ENCODE measurements at places on chromosomes 5 and 9. TPM values are rescaled to one million over a fixed set of nuclear protein-coding genes. Genes with fewer than 3 reads are reported as not detected.
A peak's percentile ranks its signal among the peaks of the same experiment; 100 is the strongest.

- H3K27ac ChIP-seq: peak overlapping the region; percentile 92
- H3K36me3 ChIP-seq: peaks cover 6% of the 10 kb centered on the region
- no peaks in the 10 kb centered on the region for H3K27me3 ChIP-seq
- H3K4me1 ChIP-seq: peaks cover 63% of the 10 kb centered on the region
- H3K4me3 ChIP-seq: no peak overlapping the region
These were observed 2.3 kb upstream of the TNIP1 start for GRCh38 chr5:151083081-151083676.

- H3K27me3 ChIP-seq: no peaks in the 10 kb centered on the region
- no peak overlapping the region for H3K27ac ChIP-seq
- H3K36me3 ChIP-seq: no peaks in the 10 kb centered on the region
- H3K4me3 ChIP-seq: no peak overlapping the region
These were observed 46.8 kb upstream of the PLPP6 start for GRCh38 chr9:4615251-4615650.

GRCh38 chr5:145345511-145346287 lies 489.4 kb downstream of the PRELID2 start:
- DNase-seq: peak; percentile 8
- no peaks in the 10 kb centered on the region for H3K36me3 ChIP-seq
- H3K27me3 ChIP-seq: no peaks in the 10 kb centered on the region
- H3K4me1 ChIP-seq: no peaks in the 10 kb centered on the region
- H3K4me3 ChIP-seq: no peak overlapping the region
- H3K27ac ChIP-seq: no peak overlapping the region

- no peaks in the 10 kb centered on the region for H3K27me3 ChIP-seq
- no peaks in the 10 kb centered on the region for H3K36me3 ChIP-seq
- DNase-seq: peak; percentile 65
- peaks cover 59% of the 10 kb centered on the region for H3K4me1 ChIP-seq
- no peak overlapping the region for H3K4me3 ChIP-seq
- peak overlapping the region; percentile 99 for H3K27ac ChIP-seq
These were observed 262.1 kb upstream of the KLF4 start for GRCh38 chr9:107751567-107752210.

- no peak for DNase-seq
- H3K27ac ChIP-seq: no peak overlapping the region
- no peaks in the 10 kb centered on the region for H3K4me1 ChIP-seq
- no peaks in the 10 kb centered on the region for H3K36me3 ChIP-seq
- peaks cover 62% of the 10 kb centered on the region for H3K27me3 ChIP-seq
These were observed 124.5 kb downstream of the PDZD2 start for GRCh38 chr5:31763424-31763823.

- H3K27ac ChIP-seq: no peak overlapping the region
- no peak for DNase-seq
- H3K4me1 ChIP-seq: no peaks in the 10 kb centered on the region
These were observed 4.8 kb upstream of the HAND1 start for GRCh38 chr5:154482528-154483449.

DNA sequence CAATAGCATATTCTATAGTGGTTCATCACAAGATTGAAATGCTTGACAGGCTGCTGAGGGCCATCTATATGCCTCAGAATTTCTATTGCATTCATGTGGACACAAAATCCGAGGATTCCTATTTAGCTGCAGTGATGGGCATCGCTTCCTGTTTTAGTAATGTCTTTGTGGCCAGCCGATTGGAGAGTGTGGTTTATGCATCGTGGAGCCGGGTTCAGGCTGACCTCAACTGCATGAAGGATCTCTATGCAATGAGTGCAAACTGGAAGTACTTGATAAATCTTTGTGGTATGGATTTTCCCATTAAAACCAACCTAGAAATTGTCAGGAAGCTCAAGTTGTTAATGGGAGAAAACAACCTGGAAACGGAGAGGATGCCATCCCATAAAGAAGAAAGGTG lies 43.8 kb downstream of the GCNT1 start:
- DNase-seq: no peak
- no peak overlapping the region for H3K4me3 ChIP-seq
- no peaks in the 10 kb centered on the region for H3K4me1 ChIP-seq
- peaks cover 6% of the 10 kb centered on the region for H3K27me3 ChIP-seq
- H3K36me3 ChIP-seq: no peaks in the 10 kb centered on the region

DNA sequence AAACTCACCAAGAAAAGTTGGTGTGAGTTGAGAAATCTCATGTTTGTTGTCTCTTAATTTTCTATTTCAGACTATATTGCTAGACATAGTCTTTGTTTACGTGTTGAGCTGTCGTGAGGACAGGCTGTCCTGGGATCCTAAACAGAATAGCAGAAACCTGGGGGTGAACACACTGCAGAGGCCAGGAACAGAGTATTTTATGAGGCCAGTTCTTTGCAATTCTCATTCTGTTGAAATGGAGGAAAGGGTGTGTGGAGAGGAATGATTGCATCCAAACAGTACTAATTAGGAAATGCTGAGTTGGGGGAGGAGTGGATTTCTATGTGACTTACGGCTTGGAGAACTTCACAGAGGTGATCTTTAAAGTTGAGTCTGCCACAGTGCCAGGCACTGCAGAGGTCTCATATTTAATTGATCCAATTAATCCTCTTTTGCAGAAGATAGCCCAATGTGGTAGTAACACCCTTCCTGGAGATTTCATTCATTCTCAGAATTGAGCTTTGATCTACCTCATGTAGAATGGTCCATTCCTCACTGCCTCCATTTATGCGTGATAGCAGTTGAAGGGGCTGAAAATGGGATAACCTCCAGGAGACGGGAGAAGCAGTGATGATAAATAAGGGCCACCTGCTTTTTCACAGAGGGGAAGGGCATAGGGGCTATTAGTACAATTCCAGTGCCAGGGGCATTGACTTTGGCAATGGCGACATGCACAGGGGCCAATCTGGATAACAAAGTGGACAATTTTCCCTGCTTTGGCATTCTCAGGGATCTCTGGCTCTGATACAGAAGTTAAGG lies 84.7 kb upstream of the TNFAIP8 start:
- H3K27ac ChIP-seq: peak overlapping the region; percentile 72
- no peak overlapping the region for H3K4me3 ChIP-seq
- H3K4me1 ChIP-seq: peaks cover 63% of the 10 kb centered on the region

DNA sequence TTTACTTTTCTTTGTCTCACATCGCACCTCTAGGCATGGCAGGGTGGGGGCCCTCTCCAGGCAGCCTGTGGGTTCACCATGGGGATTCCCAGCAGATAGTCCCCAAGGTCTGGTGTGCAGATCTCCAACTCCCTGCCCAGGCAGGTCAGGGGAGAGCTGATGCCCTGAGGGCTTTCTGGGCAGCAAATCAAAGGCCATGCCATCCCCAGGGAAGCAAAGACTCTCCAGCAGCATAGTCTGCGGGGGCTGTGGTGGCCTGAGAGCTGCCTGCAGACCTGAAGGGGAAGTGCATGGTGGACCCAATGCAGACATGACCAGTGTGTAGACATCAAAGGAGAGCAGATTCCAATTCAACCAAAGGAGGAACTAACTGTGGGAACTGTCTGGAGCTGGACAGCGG lies 7.7 kb downstream of the NEURL1B start:
- H3K27ac ChIP-seq: no peak overlapping the region
- no peaks in the 10 kb centered on the region for H3K36me3 ChIP-seq
- H3K27me3 ChIP-seq: no peaks in the 10 kb centered on the region
- no peak overlapping the region for H3K4me3 ChIP-seq
- no peak for DNase-seq
- peaks cover 7% of the 10 kb centered on the region for H3K4me1 ChIP-seq

DNA sequence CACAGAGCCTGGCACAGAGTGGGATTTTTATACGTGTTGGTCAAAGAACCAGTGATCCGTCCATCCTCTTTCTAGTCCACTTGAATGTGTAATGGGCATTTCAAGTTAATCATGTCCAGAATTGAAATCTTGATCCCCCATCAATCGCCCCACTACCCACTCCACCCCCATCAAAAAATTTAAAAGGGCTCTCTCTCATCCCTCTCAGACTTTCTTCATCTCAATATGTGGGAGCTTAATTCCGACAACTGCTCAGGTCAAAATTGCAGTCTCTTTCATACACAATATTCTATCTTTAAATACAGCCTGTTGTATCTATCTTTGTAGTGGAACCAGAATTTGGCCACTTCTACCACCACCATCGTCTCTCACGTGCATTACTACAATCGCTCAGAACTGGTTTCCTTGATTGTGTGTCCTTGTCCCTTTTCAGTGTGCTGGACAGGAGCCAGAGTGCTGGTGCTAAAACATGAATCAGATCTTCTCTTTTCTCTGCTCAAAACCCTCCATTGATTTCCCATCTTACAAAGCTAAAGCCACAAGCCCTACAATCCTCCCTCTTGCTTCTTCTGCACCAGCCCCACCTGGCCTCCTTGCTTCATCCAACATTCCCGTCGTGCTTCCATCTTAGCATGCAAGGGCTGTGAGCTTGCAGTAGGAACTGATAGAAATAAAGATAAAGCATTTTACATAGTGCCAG lies 786 bp upstream of the KIF3A start:
- no peaks in the 10 kb centered on the region for H3K27me3 ChIP-seq
- no peak overlapping the region for H3K27ac ChIP-seq

GRCh38 chr5:56434986-56435385 lies 201.9 kb upstream of the ANKRD55 start:
- no peaks in the 10 kb centered on the region for H3K4me1 ChIP-seq
- no peaks in the 10 kb centered on the region for H3K36me3 ChIP-seq
- H3K27ac ChIP-seq: no peak overlapping the region
- DNase-seq: no peak
- no peaks in the 10 kb centered on the region for H3K27me3 ChIP-seq

- DNase-seq: no peak
- H3K4me1 ChIP-seq: 0 out of 2 replicates have a peak, but pooled peaks cover 3% of the 10 kb centered on the region
- H3K27me3 ChIP-seq: no peaks in the 10 kb centered on the region
- H3K36me3 ChIP-seq: no peaks in the 10 kb centered on the region
These were observed 144.6 kb upstream of the RAI14 start for GRCh38 chr5:34511481-34511880.

DNA sequence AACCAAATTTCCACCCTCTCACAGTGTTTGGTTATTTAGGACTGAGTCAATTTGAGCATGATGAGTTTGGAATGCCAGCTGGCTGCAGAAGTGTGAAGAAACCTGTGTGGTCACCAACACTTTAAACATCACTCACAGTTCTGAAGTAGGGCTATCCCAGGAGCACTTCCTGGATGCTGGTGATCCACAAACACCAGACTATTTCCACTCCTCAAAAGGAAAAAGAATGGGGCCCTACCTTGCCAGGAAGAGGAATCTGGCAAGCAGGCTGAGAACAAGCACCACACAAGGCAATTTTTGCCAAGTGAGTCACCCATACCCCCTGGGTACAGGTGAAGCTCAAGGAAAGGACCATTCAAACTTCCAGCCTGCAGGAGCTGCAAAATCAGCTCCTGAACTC lies 294.2 kb upstream of the PTGER4 start:
- H3K27me3 ChIP-seq: no peaks in the 10 kb centered on the region
- peaks cover 57% of the 10 kb centered on the region for H3K4me1 ChIP-seq
- H3K36me3 ChIP-seq: no peaks in the 10 kb centered on the region
- no peak overlapping the region for H3K4me3 ChIP-seq
- DNase-seq: peak; percentile 99

Gene CLK4
- total RNA-seq: 11.3 TPM

Gene UBE2R2
- total RNA-seq: 20.9 TPM

Gene FGD3
- 6.3 TPM for total RNA-seq

Gene ASTN2
- 6.2 TPM for total RNA-seq

Gene IZUMO3
- not detected for total RNA-seq

Gene RMRP
- 23,421 TPM for total RNA-seq

Gene GDNF
- total RNA-seq: not detected

Gene SPINK4
- not detected for total RNA-seq

Gene C5orf63
- 2.9 TPM for total RNA-seq

Gene VCAN
- total RNA-seq: 6.7 TPM

All from PC-3 (cell line).